ENCODE measurements at places on chromosomes 2 and 18.

DNA sequence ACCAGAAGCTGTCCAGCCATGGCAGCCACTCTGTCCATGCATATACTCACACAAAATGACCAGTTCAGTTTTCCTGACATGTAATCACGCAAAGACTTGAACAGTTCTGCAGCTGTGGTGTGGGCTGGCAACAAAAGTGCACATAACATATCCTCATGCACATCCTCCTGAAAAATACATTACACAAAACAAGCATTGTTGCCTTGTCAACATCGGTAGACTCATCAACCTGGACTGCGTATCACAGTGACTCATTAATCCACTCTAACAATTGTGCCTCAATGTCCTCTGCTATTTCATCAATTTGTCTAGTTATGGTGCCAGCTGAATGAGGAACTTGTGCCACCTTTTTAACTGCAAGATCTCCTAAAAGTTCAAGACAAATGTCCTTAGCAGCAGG lies 19.5 kb downstream of the RBKS start:
- no peak for DNase-seq

DNA sequence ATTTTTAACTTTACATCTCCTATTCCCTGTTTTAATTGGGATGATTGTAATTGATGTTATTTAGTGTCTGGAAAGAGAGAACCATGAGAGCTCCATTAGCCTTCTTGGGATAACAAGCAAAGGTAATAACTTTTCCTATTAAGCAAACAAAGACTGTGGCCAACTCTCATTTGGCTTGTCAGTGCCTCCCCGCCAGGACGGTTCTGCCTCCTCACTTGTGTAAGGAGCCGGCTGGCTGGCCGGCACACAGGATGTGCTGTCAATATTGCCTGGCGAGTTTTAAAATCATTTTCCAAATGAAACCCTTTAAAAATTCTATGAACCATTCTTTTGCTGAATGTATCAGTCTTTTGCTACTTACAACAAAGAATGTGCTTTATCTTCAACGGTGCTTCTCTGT lies 898.3 kb downstream of the CPS1 start:
- DNase-seq: no peak

GRCh38 chr18:3450012-3450798 lies at the start of gene TGIF1:
TSS of gene TGIF1 (plus strand) at chr18:3450172. CDS start at chr18:3450490, 318 bp downstream.
- DNase-seq: peak; percentile 72

GRCh38 chr2:188324067-188324466 lies 32.4 kb downstream of the GULP1 start:
- no peak for DNase-seq

DNA sequence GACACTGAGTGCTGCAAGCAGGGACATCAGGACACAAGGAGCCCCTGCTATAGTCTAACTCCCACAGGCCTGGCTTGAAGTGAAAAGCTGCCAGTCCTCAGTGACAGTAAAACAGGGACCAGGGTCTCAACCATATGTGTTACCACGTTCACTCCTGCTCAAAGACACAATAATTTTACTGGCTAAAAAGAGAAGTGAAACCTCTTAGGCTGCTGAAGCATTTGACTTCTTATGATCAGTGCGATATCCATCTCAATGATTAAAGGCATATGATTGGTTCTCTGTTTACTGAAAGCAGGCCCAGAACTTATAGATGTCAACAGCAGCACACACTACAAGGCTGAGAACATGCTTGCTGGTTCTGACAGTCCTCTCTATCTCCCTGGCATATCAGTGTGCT lies 129.8 kb upstream of the LMAN1 start:
- no peak for DNase-seq

DNA sequence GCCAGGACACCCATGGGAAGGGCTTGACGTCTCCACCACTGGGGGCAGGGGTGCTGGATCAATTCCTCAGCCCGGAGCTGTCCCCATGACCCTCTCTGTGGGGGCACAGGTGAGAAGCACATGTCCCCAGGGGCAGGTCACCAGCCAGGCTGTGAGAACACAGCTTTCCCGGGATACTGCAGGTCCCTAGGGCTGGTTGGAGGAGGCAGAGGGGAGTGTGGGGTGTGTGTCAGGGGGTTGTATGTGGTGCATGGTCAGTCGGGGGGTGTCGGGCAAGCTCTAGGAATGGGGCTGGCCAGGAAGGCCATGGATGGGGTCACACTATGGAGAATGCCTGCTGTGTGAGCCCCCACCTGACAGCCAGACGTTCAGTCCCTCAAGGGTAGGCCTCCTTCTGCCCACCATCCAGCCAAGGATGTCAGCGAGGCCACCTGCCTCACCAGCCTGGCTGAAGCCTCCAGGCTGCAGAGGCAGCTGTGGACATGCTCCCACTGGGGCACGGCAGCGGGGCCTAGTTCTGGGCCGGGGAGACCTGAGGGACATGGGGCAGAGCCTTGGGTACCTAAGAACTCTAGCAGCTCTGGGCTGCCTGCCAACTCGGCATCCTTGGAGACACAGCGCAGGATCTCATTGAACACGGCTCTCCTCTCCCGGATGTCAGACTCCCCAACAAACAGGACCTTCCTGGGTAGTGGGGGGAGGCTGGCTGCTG lies 10.3 kb downstream of the HS1BP3 start:
- no peak for DNase-seq

DNA sequence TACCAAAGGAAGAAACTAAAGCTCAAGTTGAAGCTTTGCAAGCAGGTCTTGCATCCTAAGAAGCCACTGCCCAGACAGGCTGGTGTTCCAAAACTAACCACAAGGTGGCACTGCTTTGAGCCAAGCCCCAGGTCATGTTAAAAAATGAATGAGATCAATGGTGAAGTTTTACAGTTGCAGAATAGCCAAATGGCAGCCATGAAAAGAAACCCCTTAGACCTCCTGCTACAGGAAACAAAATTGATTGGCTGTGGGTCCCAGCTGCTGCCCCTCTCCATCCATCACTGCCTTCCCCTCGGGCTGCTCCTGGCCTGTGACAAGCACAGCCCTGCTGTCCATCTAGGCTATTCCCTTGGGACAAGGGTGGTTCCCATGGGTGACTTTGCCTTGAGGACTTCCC lies 20.7 kb upstream of the MREG start:
- DNase-seq: peak; percentile 75

DNA sequence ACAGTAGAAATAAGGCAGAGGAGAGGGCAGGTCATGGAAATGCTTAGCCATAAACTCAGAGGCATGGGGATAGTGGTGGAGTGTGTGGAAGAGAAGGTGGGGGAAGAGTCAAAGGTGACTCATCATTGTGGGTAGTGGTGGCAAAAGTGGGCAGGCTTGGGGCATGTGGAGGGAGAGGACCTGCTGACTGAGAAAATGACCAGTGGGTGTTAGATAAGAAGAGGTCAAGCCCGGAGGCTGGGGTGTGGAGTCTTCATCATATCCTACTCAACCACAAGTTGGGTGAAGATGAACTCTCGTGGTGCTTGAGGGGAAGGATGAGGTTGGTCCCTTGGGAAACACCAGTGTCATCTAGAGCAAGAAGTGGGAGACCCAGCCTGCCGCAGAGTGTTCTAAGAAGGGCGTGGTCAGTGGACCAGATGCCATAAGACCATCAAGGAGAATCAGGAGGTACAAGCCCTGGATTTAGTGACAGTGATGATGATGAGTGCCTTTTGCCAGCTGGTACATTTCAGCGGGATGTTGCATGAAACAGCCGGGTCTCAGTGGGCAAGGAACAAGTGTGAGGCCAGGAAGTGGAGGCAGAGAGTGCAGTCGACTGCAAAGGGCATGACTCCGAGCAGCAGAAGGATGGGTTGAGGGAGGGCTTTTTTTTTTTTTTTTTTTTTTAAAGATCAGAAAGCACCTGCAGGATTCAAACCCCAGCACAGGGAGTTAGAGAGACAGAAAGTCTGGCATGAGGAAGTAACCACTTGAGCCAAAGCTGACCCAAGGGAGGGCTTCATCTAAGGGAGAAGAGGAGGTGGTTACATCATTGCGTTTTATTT lies 122.6 kb upstream of the SPRED2 start:
- peak; percentile 37 for DNase-seq

- DNase-seq: no peak
These were observed 167.3 kb upstream of the SKOR2 start for GRCh38 chr18:47418746-47419145.

GRCh38 chr2:144801766-144802165 lies 281.8 kb upstream of the ZEB2 start:
- DNase-seq: no peak

- no peak for DNase-seq
These were observed 6.8 kb downstream of the THUMPD2 start for GRCh38 chr2:39772086-39772811.

DNA sequence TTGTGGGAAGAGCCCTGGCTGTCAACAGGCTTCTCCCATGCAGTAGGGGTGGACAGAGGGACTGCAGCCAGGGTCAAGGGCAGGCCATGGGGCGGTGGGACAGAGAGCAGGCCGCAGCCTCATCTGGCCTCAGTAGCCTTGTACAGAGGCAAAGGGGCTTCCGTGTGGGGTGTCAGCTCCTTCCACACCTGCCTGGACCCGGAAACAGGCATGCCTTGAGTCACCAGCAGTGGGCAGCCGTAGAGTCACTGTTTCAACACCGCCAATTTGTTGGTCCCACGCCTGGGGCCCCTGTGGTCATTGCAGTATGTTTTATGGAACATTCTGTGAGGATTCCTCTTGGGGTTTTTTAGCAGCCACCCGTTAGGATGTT lies 173.0 kb downstream of the SMAD7 start:
- DNase-seq: no peak

GRCh38 chr2:235694721-235695601 lies 201.1 kb downstream of the AGAP1 start:
- no peak for DNase-seq

DNA sequence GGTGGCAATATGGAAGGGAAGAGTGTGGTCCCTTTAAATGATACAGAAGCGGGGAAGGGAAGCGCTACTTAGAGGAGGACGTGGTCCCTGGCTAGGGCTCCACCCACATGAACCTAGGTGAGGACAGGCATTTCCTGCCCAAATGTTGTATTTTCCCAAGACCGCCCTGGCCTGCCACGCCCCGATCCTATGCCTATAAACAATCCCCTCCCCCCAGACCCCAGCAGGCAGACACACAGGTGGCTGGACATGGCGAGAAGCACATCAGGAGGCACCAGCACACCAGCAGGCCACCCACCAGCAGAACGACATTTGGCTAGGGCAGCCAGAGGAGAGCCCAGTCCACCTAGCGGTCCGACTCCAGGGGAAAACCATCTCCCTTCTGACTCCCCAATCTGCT lies 47.2 kb downstream of the METTL8 start:
- DNase-seq: no peak

DNA sequence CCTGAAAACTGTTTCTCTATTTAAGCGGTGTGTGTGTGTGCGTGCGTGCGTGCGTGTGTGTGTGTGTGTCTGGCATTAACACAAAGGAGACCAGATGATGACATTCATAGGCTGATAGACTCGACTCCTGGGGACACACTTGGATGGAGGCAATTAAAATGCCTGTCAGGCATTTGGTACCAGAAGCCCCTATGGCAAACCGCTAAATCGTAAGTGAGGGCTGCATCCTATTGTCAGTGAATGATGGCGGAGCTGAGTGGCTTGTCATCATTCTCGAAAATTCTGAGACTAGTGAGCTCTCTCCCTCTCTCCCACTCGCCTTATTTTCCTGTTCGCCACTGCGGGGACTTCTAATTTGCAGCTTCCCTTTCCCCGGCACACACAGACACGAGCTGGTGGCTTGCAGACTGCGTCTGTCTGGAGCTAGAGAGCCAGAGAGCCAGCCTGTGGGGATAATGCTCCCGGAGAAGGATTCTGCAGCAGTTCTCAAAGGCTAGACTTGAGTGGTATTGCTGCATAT lies 155.4 kb downstream of the MAP2 start:
- DNase-seq: no peak

GRCh38 chr18:79629606-79630005 lies 50.0 kb upstream of the CTDP1 start:
- no peak for DNase-seq

GRCh38 chr2:206802654-206803514 lies 37.5 kb downstream of the FASTKD2 start:
- no peak for DNase-seq

- DNase-seq: no peak
These were observed 69.6 kb downstream of the MAPRE2 start for GRCh38 chr18:35110554-35111485.

DNA sequence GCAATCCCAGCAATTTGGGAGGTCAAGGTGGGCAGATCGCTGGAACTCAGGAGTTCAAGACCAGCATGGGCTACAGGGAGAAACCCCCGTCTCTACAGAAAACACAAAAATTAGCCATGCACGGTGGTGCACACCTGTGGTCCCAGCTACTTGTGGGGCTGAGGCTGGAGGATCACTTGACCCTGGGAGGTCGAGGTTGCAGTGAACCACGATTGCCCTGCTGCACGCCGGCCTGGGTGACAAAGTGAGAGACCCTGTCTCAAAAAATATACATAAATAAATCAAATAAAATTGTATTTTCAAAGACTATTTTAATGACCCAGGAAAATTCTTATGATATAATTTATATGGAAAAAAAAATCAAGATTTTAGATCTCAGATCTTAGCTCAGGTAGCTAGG lies 191.5 kb downstream of the ZFP36L2 start:
- no peak for DNase-seq

- no peak for DNase-seq
These were observed 320.0 kb downstream of the LRATD1 start for GRCh38 chr2:14952400-14952963.

GRCh38 chr18:25349926-25350487 lies 2.0 kb downstream of the ZNF521 start:
- DNase-seq: no peak

- DNase-seq: no peak
These were observed 387.2 kb upstream of the DCC start for GRCh38 chr18:51952844-51953243.

DNA sequence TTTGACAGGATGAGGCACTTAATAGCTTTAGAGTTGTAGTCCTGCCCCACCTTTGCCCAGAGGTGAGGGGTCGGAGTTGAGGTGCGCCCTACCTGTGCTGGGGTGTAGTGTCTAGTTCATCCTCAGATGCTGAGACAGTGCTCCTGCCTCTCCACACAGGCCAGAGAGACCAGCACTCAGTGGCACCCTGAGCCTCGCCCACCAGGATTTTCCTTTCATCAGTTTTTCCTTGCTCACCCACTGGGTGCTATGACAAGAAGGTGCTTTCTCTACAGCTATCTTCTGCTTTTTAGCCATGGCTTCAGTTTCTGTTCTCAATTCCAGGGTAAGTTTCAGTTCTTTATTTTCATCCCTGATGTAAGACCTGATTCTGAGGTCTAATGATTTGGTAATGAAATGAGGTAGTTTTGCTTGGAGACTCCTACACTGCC lies 16.8 kb upstream of the TMEM131 start:
- peak; percentile 45 for DNase-seq

DNA sequence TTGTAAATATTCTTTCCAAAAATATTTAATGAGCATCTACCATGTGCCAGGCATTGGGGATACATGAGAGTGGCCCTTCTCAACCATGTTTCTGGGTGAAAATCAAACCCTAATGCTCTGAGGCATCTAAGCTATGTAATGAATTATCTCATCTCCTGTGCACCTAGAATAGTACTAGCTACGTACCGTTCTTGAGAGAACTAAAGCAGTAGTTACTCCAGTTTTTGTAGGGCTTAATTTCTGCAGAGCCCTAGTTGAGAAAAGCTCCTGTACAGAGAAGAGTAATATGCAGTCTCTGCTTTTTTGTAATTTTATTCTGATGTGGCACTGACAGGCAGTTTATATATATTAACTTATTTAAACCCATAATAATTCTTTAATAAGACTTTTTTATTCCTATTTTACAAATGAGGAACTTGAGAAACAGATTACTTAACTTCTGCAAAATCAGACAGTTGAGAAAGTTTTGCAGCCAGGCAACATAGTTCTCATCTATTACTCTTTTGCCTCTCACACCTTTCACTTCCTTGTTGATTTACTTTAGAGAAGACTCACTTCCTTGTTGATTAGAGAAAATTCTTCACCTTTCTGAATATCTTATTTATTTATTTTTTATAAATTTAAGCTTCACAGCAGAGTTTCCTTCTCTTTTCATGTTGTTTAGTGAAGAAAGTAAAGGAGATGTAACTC lies 3.1 kb downstream of the SPOPL start:
- DNase-seq: no peak

All from activated T-cell treated with anti-CD3 and anti-CD28 coated beads, Interleukin-2, amount 50 U/mL, for 72 hours (primary cell).